ENCODE measurements at places on chromosomes 7 and 10.

DNA sequence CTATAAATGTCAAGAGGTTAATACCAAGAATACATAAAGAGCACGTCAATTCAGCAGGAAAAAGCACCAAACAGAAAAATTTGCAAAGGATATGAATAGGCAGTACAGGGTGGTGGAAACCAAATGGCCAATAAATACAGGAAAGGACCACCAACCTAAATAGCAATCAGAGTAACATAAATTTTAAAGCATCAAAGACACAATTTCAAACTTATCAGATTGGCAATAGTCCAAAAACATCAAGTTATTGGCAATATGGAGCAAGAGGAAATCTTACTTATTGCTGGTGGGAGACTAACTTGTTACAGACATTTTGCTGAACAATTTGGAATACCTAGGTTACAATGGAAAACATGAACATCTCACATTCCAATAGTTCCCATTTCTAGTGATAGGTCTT lies 24.1 kb downstream of the SYPL1 start:
- no peak for DNase-seq

GRCh38 chr7:158527915-158528502 lies 59.6 kb downstream of the PTPRN2 start:
- no peak for DNase-seq

DNA sequence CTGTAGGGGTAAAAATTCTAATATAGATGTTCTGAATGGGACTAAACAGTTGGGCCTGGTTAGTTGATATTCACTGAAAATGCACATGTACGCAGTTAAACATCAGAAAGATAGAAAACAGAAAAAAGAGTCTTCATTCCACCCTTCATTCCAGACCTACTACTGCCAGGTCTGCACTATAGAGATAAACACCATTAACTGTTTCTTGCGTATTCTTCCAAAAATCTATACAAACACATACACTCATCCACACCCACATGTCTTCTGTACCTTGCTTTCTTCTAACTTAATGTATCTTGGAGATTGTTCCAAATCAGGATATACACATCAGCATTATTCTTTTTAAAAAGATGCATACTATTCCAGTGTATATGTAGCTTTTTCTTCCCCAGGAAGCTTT lies 13.9 kb upstream of the CLEC2L start:
- DNase-seq = no peak

DNA sequence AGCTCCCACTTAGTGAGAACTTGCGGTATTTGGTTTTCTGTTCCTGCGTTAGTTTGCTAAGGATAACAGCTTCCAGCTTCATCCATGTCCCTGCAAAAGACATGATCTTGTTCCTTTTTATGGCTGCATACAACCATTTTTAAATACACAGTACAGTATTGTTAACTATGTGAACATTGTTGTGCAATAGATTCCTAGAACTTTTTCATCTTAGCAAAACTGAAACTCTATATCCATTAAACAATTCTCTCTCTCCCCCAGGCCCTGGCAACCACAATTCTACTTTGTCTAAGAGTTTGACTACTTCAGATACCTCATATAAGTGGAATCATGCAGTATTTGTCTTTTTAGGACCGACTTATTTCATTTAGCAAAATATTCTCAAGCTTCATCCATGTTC lies 72.4 kb upstream of the CAPZA2 start:
- no peak for DNase-seq

DNA sequence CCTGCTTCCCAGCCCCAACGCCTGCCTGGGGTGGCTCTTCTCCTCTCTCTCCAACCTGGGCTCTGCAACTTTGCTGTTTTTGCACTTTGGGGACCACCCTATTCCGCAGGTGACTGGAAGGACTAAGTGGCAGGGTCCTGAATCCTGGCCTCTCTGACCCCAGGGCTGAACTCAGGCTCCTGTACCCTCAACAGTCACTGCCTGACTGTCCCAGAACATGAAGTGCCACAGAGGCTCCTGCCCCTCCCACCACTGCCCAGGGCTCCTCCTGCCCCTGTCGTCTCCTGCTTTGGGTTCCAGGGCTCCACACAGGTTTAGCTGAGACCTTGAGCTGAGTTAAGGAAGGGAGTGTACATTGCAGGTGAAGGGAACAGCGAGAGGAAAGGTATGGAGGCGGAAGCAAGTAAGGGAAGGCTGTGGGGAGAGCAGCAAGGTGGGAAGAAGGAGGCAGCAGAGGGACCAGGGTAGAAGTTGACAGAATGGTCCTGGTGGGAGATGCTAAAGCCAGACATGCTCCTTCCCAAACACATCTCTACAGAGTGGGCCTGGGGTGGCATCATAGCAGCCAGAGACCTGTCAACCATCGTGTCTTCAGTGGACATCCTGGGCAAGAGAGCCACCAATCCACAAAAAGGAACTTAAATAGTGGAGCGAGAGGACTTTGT lies 5.7 kb upstream of the GRID1 start:
- DNase-seq = no peak

GRCh38 chr7:140260352-140261104 lies 83.7 kb upstream of the KDM7A start:
- DNase-seq = no peak

DNA sequence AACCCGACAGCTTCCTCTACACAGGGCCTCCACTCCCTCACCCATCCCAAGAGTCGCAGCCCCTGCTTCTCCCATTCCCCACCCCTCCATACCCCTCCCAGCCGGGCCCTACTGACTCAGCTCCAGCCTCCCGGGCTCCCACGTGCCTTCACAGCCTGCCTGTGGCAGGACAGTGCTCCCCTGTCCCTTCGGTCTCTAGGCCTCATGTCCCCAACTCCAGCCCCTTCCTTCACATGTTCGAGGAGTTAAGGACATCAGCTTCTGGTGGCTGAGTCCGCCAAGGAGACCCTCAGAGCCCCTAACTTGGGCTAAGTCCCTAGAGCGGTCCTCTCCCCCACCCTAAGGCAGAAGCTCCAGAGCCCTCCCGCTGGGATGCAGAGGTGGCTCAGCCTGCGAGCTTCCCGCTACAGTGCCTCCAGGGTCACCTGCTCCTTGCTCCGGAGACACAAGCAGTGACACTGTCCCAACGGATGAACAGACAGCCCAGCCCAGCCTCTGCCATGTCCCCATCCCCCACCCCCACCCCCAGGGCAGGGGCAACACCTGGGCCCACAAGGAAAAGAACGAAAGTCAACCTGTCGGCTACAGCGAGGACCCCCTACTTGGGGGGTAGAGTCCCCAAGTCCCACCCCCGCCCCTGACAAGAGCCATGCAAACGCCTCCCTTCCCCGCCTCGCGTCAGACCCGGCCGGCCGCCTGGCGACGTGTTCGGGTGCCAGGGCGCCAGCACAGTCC lies 716 bp downstream of the SMARCD3 start:
- DNase-seq = no peak

GRCh38 chr10:111998728-111999127 lies 184.8 kb downstream of the GPAM start:
- DNase-seq = no peak

- no peak for DNase-seq
Observed at GRCh38 chr10:15997313-15997712, 137.0 kb upstream of the MINDY3 start.
